ENCODE measurements at places on chromosomes 13 and 19. TPM values are rescaled to one million over a fixed set of nuclear protein-coding genes. Genes with fewer than 3 reads are reported as not detected.

Gene ZNF626
- total RNA-seq, result 7.6 TPM

DNA sequence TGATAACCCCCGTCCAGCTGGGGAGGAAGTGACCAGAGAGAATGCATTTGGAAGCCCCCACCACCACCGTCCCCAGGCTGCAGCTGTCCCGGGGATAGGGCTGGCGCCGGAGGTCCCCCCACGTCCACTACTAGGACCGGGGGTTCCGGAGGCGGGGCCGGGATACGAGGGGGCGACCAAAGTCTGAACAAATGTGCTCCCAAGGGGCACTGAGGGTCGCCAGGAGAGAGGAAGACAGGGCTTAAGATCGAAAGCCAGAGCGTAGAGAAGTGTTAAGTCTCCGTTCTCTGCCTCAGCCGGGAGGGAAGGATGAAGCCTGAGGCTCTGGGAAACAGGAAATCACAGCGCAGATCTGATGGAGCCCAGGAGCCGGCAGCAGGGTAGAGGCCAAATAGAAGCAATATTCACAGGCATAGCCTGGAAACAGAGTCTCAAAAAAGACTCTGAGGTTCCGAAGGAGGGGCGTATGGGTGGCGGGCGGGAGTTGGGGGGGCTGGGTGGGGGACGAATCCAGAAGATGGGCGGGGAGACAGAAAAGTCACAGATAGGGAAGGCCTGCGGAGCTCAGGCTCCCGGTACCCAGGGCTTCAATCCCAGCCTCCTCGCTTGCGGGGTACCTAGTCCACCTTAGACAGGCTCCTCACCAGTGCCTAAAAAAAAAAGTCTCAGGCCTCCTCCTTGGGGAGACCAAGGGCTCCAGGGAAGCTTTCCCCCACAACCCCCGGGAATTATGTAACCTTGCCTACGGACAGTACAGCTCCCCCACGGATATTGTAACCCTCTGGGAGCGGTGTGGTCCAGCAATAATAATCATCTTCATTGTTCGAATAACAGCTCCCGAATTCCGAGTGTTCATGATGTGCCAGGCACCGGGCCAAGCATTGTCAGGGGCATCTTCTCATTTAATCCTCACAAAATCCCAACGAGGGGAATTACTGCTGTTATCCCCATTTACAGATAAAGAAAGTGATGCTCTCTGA lies 1.1 kb upstream of the ERF start:
- DNase-seq, result no peak

DNA sequence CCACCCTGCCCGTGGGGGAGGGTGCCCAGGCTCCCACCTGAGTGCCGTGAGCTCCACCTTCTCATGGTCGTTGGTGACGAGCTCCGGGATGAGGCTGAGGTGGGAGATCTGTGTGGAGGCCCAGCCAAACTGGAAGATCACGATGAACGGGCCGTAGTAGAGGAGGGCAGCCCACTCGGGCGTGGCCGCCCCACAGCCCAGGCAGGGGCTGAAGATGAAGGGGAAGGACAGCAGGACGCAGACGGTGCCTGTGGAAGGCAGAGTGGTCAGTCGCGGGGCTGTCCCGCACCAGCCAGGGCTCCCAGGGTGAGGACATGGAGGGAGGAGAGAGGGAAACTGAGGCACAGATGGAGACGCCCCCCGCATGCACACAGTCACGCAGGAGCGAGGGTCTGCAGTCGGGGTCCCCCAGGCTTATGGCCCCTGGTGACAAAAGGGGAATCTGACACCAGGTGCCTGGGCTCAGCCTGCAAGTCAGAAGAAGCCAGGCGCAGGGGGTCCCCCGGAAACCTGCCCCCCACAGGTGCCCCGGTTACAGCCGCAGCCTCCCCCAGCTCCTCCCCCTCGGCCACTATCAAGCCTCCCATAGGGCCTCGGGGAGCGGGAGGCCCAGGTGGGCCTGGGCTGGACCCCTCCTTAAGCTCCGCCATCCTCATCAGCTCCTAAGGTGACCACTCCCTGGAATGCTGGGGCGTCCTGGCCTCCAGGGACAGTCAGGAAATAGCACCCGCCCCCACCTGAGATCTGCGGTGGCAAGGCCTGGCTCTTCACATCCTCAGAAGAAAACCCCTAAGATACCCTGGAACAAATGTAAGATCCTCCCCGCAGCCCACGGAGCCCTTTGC lies 6.2 kb downstream of the MFSD12 start:
- DNase-seq, result no peak

GRCh38 chr13:73138638-73139491 lies 80.1 kb downstream of the KLF5 start:
- DNase-seq, result no peak

Data from tibial nerve (tissue), 4 donors.